Osteoblast (primary cell): ENCODE measurements at places on chromosomes 5 and 9. TPM values are rescaled to one million over a fixed set of nuclear protein-coding genes. Genes with fewer than 3 reads are reported as not detected.

The EIF4E1B gene
- total RNA-seq = not detected in 2 replicates

The TAF11L10 gene
- not detected in 2 replicates for total RNA-seq

The SPATA31D3 gene
- not detected in 2 replicates for total RNA-seq

The LAMC3 gene
- total RNA-seq = under 0.01 TPM in 1 of 2 replicates, not detected in the other

The MCIDAS gene
- under 0.01 and 0.29 TPM in 2 replicates for total RNA-seq

DNA sequence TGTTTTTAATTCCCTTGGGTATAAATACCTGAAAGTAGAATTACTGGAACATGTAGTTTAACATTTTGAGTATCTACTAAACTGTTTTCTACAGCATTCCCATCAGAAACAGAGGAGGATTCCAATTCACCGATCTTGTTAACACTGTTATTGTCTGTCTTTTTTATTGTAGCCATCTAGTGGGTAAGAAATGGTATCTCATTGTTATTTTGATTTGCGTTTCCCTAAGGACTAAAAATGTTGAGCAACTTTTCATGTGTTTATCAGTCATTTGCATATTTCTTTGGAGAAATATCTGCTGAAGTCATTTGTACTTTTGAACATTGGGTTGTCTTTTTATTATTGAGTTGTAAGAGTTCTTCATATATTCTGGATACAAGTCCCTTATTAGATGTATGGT is 135.2 kb upstream of the NFIL3 start:
- DNase-seq = no peak

DNA sequence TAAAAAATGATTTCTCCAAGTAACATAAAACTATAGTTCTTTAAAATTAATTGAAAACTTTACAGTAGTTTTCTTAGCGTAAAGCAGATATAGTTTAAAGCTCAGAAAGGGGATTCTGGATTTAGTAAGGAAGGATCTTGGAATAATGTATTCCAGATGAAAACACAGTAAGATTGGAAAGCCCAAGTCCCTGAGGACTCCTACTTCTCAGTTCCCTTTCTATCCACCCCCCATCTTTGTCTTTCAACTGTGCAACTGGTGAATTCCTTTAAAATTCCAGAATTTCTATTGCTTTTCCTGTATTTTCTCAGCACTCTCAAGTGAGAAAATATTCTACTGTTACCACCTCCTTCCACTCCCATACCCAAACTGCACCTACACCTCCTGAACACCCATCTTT is 184.5 kb upstream of the FBN2 start:
- DNase-seq = no peak

DNA sequence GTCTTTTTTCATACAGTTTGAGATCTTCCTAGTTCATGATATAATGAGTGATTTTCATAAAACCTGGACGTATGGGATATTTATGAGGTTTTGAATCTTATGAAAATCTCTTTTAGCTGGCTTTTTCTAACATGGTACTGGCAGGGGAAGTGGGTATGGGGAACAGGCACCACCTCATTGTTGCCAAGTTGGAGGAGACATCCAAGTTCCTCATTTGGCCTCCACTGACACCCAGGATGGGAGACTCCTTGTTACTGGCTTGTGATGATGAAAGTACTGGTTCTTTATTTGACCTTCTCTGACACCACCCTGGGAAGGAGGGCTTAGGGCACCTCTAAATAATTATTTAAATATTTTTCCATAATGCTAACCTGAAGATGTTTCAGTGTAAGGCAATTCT is 4.0 kb upstream of the TNPO1 start:
- DNase-seq = no peak

DNA sequence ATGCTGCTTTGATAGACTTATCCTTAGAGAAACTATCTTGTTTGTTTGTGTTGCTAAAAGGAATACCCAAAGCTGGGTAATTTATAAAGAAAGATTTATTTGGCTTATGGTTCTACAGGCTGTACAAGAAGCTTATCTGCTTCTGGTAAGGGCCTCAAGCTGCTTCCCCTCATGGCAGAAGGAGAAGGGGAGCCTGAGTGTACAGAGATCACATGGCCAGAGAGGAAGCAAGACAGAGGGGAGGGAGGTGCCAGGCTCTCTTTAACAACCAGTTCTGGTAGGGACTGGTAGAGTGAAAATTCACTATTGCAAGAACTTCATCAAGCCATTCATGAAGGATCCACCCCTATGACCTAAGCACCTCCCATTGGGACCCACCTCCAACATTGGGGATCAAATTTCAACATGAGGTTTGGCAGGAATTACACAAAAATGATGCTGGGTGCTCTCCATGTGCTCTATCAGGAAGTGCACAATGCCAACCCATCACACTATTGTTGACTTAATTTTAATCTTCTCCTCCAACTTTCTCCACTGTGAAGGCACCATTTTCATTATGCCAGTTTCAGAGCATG is 115.1 kb upstream of the SHB start:
- DNase-seq = no peak

- DNase-seq = no peak
These were observed 60.1 kb downstream of the OTULIN start for GRCh38 chr5:14724633-14725032.

DNA sequence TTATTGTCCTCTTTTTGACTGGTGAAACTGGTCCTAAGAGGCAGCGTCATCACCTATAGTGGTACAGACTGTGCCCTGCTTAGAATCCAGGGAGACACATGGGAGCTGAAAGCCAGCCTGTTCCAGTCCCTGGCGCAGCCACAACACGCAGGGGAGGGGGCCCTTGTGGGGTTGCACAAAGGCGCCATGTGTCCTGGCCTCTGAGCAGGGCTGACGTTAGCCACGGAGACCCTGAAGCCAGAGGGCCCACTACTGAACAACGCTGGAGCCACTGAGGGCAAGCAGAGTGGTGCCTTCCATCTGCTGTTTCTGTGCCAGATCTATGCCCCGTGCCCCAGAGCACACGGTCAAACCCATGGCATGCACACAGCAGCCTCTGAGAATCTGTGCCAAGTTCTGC is 147.3 kb downstream of the ACTL7B start:
- no peak for DNase-seq

DNA sequence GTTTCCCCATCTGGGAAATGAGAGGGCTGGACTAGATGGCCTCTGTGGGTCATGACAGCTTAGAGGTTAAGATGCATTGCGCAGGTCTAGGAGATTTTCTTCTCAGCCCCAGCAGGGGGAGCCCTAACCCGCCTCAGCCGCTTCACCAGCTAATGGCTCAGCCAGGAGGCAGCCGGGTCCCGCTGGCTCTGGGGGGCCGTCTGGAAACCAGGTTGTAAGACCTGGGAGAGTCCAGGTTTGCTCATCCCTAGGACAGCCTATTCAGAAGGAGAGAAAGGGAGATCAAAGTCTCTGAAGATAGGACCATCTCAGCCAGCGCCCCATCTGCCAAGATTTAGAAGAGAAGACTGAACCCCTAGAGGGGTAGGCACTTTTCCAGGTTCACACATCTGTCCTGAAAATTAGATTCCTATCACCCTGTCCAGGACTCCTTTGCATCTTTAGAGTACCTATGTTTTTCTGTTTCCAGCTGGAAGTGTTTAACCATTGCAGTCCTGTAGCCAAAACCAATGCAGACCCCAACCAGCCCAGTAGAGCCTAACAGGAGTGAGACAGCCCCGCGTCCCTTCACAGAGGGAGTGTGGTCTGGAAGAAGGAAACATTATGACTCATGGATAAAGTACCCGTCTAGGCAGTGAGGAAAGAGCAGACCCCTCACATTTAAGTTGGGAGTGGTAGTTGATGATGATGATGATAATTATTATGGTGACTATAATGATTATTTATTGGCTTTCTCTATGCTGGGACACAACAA is 27.5 kb downstream of the SPARC start:
- DNase-seq = peak; percentile 80

DNA sequence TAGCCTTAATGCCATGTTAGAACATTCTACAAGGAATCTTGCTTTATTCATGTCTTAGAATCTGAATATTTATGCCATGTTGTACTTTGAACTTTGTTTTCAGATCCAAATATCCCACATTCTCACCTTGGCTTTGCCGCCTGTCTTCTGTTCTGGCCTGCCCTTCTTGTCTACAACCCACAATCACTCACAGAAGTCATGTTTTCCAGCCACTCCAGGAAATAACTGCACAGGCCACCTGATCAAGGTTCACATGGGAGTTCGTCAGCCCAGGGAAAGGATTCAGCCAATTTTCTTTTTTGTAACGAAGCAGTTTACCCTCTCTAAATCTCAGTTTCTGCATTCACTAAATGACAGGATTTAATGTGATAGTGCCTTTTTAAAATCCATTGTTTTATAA is 70.5 kb downstream of the JAKMIP2 start:
- DNase-seq = no peak

GRCh38 chr9:130962418-130963316 is 23.6 kb upstream of the FIBCD1 start:
- DNase-seq = peak; percentile 100

- DNase-seq = no peak
These were observed 96.1 kb upstream of the NR3C1 start for GRCh38 chr5:143499480-143500114.
